ENCODE measurements at places on chromosomes 12 and 14. TPM values are rescaled to one million over a fixed set of nuclear protein-coding genes. Genes with fewer than 3 reads are reported as not detected.

PIANP gene
- 0.04 TPM for total RNA-seq

DHRS2 gene
- 0.18 TPM for total RNA-seq

SMCO2 gene
- total RNA-seq, result 0.75 TPM

SH2B3 gene
- total RNA-seq, result 12.2 TPM

ASCL1 gene
- not detected for total RNA-seq

PPP1R12A gene
- total RNA-seq, result 50.1 TPM

OR6C2 gene
- not detected for total RNA-seq

INHBC gene
- total RNA-seq, result not detected
